ENCODE measurements at places on chromosomes 11 and 22.

- peaks cover 4% of the 10 kb centered on the region for H3K4me1 ChIP-seq
- no peak overlapping the region for H3K4me3 ChIP-seq
- no peak overlapping the region for H3K27ac ChIP-seq
- no peaks in the 10 kb centered on the region for H3K36me3 ChIP-seq
- peaks cover 15% of the 10 kb centered on the region for H3K27me3 ChIP-seq
- DNase-seq = peak; percentile 92
These were observed 20.2 kb downstream of the RTN4RL2 start for GRCh38 chr11:57480409-57481137.

GRCh38 chr11:118609380-118610224 lies 2.2 kb downstream of the PHLDB1 start:
- H3K36me3 ChIP-seq = no peaks in the 10 kb centered on the region
- peaks cover 6% of the 10 kb centered on the region for H3K4me1 ChIP-seq

DNA sequence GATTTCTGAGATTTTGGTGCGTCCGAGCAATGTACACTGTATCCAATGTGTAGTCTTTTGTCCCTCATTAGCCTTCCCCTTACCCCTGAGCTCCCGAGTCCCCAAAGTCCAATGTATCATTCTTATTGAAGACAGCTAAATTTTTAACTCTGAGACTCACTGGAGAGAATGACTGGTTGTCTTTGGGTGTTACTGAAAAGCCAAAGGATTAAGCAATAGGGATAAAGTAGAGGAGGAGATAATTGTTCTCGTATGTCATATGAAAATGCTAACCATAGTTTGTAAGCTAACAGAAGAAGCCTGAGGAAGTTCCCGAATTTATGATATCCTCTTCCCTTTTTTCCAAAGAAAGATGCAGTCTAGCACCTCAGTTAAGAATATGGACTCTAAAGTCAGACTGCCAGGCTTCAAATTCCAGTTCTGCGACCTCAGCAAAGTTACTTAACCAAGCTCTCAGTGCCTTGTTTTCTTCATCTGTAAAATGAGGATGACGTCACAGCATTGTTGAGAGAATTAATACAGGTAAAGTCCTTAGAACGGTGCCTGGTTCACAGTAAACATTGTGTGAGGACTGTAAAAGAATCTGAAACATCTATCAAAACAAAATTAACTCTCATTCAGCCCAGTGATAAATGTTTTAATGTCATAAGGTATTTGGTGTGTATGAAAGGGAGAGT lies 1.6 kb upstream of the MSANTD2 start:
- H3K4me3 ChIP-seq = no peak overlapping the region
- peak; percentile 51 for DNase-seq
- peaks cover 2% of the 10 kb centered on the region for H3K4me1 ChIP-seq
- no peaks in the 10 kb centered on the region for H3K27me3 ChIP-seq
- H3K27ac ChIP-seq = no peak overlapping the region

- H3K27me3 ChIP-seq = no peaks in the 10 kb centered on the region
- H3K4me3 ChIP-seq = no peak overlapping the region
- no peaks in the 10 kb centered on the region for H3K36me3 ChIP-seq
- peak; percentile 76 for DNase-seq
- no peaks in the 10 kb centered on the region for H3K4me1 ChIP-seq
These were observed 76.9 kb downstream of the DKK3 start for GRCh38 chr11:11931461-11932055.

DNA sequence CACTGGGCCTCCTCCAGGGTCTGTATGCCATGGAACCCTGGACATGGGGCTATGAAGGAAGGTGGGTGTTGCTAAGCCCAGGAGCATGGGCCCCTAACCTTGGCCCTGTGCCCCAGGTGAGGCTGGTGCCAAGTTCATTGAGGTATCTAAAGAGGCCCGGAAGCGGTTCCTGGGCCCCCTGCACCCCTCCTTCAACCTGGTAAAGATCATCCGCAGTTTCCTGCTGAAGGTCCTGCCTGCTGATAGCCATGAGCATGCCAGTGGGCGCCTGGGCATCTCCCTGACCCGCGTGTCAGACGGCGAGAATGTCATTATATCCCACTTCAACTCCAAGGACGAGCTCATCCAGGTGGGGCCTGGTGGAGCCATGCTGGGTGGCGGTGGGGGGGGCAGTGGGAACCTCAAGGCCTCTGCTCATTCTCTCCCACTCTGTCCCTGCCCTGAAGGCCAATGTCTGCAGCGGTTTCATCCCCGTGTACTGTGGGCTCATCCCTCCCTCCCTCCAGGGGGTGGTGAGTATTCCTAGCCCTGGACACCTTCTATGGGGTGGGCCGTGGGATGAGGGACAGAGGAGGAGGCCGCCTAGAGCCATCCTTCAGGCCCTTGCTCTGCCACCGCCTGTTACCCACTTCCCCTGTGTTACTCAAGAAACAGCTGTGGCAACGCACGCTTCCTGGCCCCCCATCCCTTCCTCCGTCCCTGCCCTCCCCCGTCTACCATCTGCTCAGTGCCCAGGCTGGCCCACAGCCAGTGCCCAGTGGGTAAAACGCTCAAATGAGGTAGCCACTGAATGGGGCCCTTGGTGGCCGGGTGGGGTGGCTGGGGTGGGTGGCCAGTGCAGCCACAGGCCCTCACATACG lies 3.0 kb downstream of the PNPLA2 start:
- H3K27me3 ChIP-seq = no peaks in the 10 kb centered on the region
- no peak for DNase-seq
- no peak overlapping the region for H3K4me3 ChIP-seq
- H3K27ac ChIP-seq = no peak overlapping the region
- H3K4me1 ChIP-seq = peaks cover 4% of the 10 kb centered on the region

DNA sequence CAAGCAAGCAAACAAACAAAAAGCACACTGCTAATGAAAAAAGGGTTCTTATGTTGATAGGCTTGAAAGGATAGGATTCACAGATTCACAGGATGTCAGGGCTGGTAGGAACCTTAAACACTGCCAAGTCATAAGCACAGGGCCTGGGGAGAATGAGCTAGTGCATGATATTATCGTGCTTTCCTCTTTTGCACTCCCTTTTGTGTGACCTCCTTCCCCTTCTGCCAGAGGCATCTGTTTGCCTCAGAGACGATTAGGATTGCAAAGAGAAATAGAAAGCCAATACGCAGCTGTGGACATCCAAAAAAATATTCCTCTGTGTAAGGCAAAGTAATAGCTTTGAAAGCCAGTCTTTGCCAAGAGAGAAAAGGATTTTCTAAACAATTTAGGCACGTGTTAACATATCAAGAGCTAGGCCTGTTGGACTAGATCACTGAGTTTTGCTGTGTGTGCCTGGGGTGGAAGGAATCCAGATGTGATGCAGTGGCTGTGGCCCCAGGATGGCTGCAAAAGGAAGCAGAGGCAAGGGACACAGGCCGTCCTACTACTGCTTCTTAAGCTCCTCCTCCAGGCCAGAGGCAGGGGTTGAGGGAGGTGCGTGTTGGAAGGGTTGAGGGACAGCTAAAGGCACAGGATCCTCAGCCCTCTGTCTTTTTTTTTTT lies 30.6 kb downstream of the MCHR1 start:
- H3K27ac ChIP-seq = no peak overlapping the region
- H3K4me3 ChIP-seq = no peak overlapping the region
- H3K27me3 ChIP-seq = no peaks in the 10 kb centered on the region
- peaks cover 8% of the 10 kb centered on the region for H3K4me1 ChIP-seq
- peak; percentile 79 for DNase-seq

DNA sequence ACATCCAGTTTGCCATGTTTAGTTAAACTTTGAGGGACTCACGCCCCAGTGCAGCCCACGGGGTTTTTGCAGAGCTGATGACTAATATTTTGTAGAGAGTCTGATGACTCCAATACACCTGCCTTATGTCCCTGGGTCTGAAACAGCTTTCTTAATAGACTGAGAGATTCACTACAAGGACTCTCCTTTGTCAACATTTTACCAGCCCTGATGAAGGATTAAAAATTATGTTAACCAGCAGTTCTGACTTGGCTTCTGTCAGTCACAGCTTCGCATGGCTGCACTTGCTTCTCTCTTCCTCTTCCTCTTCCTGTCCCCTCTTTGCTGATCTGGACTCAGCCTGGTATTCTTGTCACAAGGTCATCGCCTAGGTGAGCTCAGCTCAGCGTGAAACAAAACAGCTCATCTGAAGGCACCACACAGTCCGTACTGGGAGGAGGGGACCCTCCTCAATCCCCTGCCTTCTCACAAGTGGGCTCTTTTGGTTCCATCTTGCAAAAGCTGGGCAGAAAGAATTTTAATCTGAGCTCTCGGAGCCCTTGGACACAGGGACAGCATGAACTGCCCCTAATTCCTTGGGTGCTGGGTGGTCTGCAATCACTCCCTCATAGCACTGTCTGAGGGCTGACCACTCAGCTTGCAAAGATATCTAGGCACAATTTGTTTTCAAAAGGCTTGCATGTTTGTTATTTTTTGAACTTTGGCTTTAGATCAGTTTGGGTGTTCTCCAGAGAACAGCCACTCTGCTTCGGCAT lies 38.1 kb upstream of the POU2AF1 start:
- no peak overlapping the region for H3K27ac ChIP-seq
- no peaks in the 10 kb centered on the region for H3K27me3 ChIP-seq
- no peaks in the 10 kb centered on the region for H3K36me3 ChIP-seq
- no peak overlapping the region for H3K4me3 ChIP-seq
- DNase-seq = no peak
- no peaks in the 10 kb centered on the region for H3K4me1 ChIP-seq

GRCh38 chr11:117610901-117611300 lies 186.1 kb downstream of the DSCAML1 start:
- no peaks in the 10 kb centered on the region for H3K27me3 ChIP-seq
- no peak overlapping the region for H3K27ac ChIP-seq

- H3K36me3 ChIP-seq = no peaks in the 10 kb centered on the region
- no peak within 1 kb of the TSS for H3K4me3 ChIP-seq
- no peaks in the 10 kb centered on the region for H3K27me3 ChIP-seq
- no peak within 1 kb of the TSS for H3K27ac ChIP-seq
- H3K4me1 ChIP-seq = no peaks in the 10 kb centered on the region
- DNase-seq = no peak
These were observed at the start of gene OR8K5 for GRCh38 chr11:56160217-56160616. TSS of gene OR8K5 (minus strand) at chr11:56160317. CDS start at chr11:56160317, 0 bp downstream.

- DNase-seq = peak; percentile 77
- no peak overlapping the region for H3K4me3 ChIP-seq
- H3K27me3 ChIP-seq = no peaks in the 10 kb centered on the region
- H3K27ac ChIP-seq = no peak overlapping the region
- no peaks in the 10 kb centered on the region for H3K36me3 ChIP-seq
These were observed 325.1 kb upstream of the MPPED2 start for GRCh38 chr11:30911247-30911646.

- peak; percentile 96 for DNase-seq
- no peaks in the 10 kb centered on the region for H3K27me3 ChIP-seq
- H3K27ac ChIP-seq = no peak overlapping the region
- no peaks in the 10 kb centered on the region for H3K36me3 ChIP-seq
- peaks cover 4% of the 10 kb centered on the region for H3K4me1 ChIP-seq
- H3K4me3 ChIP-seq = no peak overlapping the region
These were observed 203.7 kb downstream of the ARHGAP42 start for GRCh38 chr11:100890789-100891188.

- no peak for DNase-seq
- H3K36me3 ChIP-seq = no peaks in the 10 kb centered on the region
These were observed 7.2 kb downstream of the JAML start for GRCh38 chr11:118217575-118217974.

DNA sequence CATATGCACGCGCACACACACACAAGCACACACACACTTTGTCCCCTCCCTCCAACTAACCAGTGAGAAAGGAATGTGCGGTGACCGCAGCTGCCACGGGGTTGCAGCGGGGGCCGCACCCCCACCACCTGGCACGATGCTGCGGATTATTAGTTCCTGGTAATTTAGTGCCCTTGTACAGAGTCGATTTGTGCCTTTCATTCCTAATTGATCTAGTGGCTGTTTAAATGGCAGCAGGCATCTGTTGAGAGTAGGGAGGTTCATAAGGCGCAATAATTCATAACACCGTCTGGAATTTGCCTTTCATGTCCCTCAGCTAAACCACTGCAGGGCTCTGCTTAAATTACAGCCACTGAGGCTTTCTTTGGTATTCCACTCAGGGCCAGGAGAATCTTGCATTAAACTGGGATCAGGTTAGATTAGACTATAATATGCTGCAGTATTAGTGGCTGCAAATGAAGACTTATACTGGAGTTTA lies 113.7 kb downstream of the FEZ1 start:
- DNase-seq = no peak
- H3K27me3 ChIP-seq = no peaks in the 10 kb centered on the region
- H3K4me1 ChIP-seq = no peaks in the 10 kb centered on the region
- H3K27ac ChIP-seq = no peak overlapping the region
- no peak overlapping the region for H3K4me3 ChIP-seq

- no peaks in the 10 kb centered on the region for H3K27me3 ChIP-seq
- no peaks in the 10 kb centered on the region for H3K4me1 ChIP-seq
- no peak overlapping the region for H3K4me3 ChIP-seq
- no peaks in the 10 kb centered on the region for H3K36me3 ChIP-seq
- peak; percentile 6 for DNase-seq
These were observed 385.6 kb downstream of the DCDC1 start for GRCh38 chr11:30983776-30984441.

GRCh38 chr11:43738600-43739409 lies 58.3 kb downstream of the HSD17B12 start:
- H3K4me1 ChIP-seq = peaks cover 10% of the 10 kb centered on the region
- peaks cover 4% of the 10 kb centered on the region for H3K36me3 ChIP-seq
- H3K27me3 ChIP-seq = no peaks in the 10 kb centered on the region
- DNase-seq = peak; percentile 83

- no peak overlapping the region for H3K4me3 ChIP-seq
- H3K4me1 ChIP-seq = no peaks in the 10 kb centered on the region
- no peak for DNase-seq
- no peaks in the 10 kb centered on the region for H3K27me3 ChIP-seq
These were observed 64.9 kb downstream of the LIF start for GRCh38 chr22:30181459-30182349.

GRCh38 chr11:74707602-74708510 lies 23.4 kb downstream of the CHRDL2 start:
- no peak overlapping the region for H3K4me3 ChIP-seq
- no peak overlapping the region for H3K27ac ChIP-seq
- DNase-seq = no peak

GRCh38 chr11:9887472-9887871 lies 223.6 kb downstream of the SWAP70 start:
- no peaks in the 10 kb centered on the region for H3K4me1 ChIP-seq
- no peak overlapping the region for H3K27ac ChIP-seq
- no peak for DNase-seq
- H3K36me3 ChIP-seq = no peaks in the 10 kb centered on the region

DNA sequence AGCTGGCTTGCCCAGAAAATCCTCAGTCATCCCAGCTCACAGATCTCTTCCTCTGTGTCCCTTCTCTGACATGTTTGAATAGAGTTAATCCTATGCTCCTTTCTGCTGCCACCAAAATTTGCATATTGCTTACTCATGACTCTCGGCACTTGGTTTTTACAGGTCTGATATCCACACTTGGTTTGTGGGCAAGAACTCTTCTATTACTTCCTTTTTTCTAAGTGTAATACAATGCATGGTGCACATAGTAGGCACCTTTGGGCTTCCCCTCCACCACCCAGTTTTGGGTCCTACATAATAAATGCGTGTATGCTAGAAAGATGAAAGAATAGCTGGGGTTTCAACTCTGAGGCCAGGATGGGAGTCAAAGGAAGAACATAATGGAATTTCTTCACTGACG lies 69.7 kb upstream of the GRK3 start:
- H3K36me3 ChIP-seq = no peaks in the 10 kb centered on the region
- H3K27me3 ChIP-seq = no peaks in the 10 kb centered on the region
- no peak overlapping the region for H3K27ac ChIP-seq
- no peak overlapping the region for H3K4me3 ChIP-seq

GRCh38 chr22:28813772-28814518 lies 13.6 kb upstream of the XBP1 start:
- no peaks in the 10 kb centered on the region for H3K36me3 ChIP-seq
- no peak for DNase-seq
- no peaks in the 10 kb centered on the region for H3K4me1 ChIP-seq

Measured in mesendoderm (in vitro differentiated cells).